ENCODE measurements at places on chromosomes 4 and X.

GRCh38 chrX:135522132-135522530 is 1.7 kb downstream of the INTS6L start:
- DNase-seq = peak; percentile 88

- no peak for DNase-seq
These were observed 38.3 kb upstream of the NDP start for GRCh38 chrX:44011506-44011905.

DNA sequence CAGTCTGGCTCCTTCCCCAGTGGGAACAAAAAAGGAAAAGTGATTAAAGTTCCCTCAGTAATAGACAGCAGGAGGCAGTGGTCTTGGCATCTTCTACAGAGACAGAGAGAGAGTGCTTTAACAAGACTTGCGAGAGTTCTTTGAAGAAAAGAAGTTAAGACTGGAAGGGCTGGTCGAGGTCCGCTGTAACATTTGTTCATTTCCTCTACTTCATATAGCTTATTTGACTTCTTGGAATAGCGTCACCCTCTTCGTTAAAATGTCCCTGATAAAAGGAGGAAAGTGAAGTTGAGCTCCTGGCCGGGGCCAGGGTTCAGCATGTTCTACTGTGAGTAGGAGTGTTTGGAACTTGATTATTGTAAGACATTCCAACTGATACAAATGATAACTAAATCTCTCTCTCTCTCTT is 179.8 kb downstream of the SLIT2 start:
- no peak for DNase-seq

DNA sequence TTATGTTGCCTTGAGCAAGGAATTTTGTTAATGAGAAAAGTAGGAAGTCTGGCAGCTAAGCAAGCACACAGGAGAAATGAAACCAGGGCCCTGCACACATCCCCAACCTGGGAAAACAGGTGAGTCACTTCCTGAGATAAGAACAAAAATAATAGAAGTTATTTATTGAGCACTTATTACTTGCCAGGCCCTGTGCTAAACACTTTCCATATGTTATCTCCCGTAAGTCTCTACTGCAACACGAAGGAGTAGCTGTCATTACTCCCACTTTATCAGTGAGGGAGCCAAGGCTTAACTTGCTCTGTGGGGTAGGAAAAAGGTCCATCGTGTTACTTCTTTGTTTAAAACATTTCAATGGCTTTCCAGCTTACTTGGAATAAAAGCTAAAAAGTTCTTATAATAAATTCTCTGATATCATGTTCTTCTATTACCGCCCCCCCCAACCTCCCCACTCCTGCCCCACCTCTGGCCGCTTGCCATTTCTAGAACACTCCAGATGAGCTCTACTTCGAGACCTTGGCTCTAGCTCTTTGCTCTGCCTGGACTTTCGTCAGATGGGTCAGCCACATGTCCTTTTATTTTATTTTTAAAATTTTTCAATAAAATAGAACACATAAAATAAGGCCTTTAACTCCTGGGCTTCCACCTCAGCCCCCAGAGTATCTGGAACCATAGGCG is 36.3 kb upstream of the PLAC8 start:
- no peak for DNase-seq

DNA sequence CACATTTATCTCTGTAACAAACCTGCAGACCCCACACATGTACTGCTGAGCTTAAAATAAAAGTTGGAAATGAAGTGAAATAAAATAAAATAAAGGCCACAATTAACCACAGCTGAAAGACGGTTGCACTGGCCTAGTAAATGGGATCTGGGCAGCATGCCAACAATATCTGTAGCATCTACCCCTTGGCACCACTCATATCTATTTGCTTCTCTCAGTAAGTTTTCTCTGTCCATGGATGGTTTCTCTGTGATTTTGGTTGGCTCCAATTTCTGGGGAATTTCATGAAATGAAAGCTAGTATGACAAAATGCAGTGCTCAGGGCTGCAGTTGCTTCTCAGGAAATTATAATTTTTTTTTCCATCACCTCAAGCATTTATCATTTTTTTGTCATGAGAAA is 172.0 kb upstream of the IL15 start:
- DNase-seq = no peak

DNA sequence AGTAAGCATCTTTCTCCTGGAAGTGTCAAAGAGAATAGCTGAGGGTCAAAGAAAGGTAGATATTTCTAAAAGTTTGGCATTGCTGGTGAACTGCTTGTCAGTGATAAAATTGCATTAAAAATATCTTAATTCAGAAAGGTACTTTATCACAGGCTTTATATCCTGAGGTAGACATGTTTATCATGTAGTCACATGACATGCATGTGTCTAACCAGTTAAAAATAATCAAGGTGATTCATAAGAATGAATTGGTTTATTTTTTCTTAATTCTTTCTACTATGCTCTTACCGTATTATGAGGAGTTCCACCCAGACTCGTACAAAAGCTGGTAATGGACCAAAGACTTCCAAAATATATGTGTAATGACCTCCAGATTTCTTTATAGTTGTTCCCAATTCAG is 6.1 kb downstream of the SLC7A11 start:
- no peak for DNase-seq

GRCh38 chr4:89177807-89178206 is 66.5 kb downstream of the TIGD2 start:
- no peak for DNase-seq

- DNase-seq = no peak
These were observed 48.2 kb upstream of the SLIT2 start for GRCh38 chr4:20203508-20203907.

- DNase-seq = no peak
These were observed 7.7 kb downstream of the LUZP4 start for GRCh38 chrX:115297189-115297588.

- no peak for DNase-seq
These were observed 49.5 kb downstream of the GK start for GRCh38 chrX:30702736-30703135.

GRCh38 chrX:103356130-103356798 is at the start of gene TCEAL9:
TCEAL9 (plus strand) TSS chrX:103356506; CDS start chrX:103357685, 1,179 bp downstream.
- peak; percentile 45 for DNase-seq

DNA sequence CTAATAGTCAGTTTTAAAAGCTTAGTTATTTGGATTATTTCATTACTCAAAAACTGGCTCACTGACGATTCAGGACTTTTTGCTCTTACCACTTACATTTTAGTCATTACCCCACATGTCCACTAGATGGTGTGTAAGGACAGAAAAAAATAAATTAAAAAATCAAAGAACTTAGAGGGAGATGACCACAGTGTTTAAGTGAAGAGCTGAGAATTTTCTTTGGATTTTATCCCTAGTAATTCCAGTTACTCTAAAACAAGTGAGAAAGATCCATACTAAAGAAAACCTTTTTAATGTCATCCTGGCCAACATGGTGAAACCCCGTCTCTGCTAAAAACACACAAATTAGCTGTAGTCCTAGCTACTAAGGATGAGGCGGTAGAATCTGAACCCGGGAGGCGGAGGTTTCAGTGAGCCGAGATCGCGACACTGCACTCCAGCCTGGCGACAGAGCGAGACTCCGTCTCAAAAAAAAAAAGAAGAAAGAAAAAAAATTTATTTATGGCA is 26.4 kb upstream of the TMPRSS11B start:
- DNase-seq = peak; percentile 63

- DNase-seq = no peak
These were observed 1664.6 kb upstream of the ADGRL3 start for GRCh38 chr4:59535541-59535940.

DNA sequence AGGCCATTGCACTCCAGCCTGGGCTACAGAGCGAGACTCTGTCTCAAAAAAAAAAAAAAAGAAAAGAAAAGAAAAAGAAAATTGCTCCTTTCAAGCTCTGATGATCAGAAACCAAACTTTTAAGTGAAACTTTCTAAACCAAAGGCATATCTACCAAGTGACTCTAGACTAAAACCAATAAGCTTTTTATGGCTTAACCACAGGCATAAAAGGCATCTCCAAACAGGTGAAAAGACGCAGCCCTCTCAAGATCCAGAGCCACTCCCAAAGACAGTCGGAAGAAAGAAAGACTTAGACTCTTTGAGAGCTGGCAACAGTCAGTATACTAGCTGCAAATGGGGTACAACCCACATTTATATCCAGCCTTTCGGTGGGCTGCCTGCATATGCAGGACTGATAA is 117.1 kb upstream of the AP1S2 start:
- DNase-seq = no peak

DNA sequence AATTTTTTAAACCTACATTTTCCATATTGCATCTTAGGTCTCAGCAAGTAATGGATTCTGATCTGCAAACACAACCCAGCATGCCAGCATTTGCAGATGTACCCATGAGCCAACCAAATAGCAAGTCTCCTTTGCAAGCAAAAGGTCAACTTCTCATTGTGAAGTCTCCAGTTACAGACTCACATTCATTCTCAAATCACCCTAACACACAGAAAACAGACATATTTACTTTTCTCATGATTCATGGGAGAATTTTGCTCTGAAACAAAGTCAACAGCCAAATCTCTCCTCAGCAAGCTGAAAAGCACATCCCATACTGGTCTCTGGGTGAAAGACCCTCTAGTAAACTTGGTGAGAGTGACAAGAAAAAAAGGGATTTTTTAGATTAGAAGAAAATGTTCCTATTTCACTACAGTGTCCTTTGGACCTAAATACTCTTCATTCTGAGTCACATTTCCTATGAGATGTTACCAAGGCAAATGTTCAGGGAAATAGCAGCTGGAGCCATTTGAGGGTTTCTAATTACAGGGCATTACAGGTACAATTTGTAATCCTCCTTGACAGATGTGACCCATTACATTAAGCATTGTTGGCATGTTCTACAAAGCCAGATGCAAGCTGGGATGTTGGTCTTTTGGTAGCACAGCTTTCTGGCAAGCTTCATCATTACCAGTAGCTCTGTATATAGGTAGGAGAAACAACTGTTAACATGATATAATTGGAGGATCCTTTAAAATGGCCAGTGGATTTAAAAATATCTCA is 383.3 kb downstream of the SMARCA1 start:
- no peak for DNase-seq

- DNase-seq = no peak
These were observed 6.7 kb upstream of the CD38 start for GRCh38 chr4:15771216-15772058.

GRCh38 chr4:75634281-75634680 is 4.0 kb upstream of the CDKL2 start:
- DNase-seq = no peak

GRCh38 chr4:177171588-177171987 is 138.1 kb upstream of the NEIL3 start:
- no peak for DNase-seq

DNA sequence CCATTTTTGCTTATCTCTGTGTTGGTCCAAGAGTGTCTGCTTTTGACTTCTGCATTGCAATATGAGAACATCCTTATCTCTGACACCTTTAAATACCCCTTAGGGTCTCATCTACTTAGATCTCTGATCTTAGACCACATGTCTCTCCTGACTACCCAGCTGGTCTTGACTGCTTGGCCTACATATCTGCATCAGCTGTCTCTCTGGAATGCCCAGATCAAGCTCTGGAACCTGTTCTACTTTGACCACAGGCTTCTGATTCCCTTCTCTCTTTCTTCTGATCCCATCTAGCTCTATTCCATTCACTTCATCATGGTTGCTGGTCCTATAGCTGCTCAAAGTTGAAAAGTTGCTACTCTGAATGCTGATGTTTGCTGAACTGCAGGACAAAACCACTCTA is 301.2 kb downstream of the MAPK10 start:
- no peak for DNase-seq

DNA sequence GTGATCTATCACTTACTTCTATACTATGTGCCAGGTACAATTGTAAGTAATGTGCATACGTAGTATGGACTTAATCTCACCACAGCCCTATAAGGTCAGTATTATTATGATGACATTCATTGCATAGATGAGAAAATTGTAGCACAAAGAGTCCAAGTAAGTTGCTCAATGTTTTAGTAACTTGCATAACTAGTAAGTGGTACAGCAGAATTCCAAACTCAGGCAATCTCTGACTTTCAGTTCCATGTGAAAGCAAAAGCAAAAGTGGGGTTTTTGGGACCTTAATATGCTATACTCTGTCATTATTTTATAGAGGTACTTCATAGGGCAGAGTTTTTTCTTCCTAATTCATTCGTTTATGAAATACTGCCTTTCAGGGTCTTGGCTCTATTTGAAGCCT is 188.8 kb upstream of the VEGFC start:
- DNase-seq = no peak

DNA sequence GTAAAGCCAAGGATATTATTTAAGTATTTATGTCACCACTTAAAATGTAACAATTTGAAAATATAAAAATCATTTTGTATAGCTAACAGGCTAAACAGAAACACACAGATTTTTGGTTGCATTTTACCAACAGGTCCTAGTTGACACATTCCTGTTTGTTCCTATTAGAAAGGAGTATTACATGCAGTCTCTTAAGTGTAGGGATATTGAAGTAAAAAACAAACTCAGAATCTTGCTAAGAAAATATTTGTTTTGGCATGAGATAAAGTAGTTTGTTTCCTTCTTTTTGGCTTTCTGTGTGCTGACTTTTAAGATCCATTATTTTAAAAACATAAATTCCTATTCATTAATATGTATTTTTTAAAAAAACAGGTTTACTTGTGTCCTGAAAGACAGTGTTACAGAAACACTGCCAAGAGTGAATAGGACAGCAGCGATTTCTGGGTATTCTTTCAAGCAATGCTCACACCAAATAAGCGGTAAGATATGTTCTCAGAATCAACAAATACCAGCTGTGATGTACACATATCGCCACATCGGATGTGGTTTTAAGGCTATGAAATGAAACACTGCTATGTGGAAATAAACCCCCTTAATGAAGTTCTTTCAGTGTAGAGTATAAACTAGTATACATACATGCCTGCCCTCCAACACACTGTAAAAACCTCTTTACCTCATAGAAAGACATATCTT is 6.9 kb downstream of the F11 start:
- DNase-seq = no peak

GRCh38 chr4:94032754-94033153 is 174.9 kb upstream of the SMARCAD1 start:
- DNase-seq = no peak

- no peak for DNase-seq
These were observed 37.8 kb downstream of the INTS12 start for GRCh38 chr4:105670684-105671083.

DNA sequence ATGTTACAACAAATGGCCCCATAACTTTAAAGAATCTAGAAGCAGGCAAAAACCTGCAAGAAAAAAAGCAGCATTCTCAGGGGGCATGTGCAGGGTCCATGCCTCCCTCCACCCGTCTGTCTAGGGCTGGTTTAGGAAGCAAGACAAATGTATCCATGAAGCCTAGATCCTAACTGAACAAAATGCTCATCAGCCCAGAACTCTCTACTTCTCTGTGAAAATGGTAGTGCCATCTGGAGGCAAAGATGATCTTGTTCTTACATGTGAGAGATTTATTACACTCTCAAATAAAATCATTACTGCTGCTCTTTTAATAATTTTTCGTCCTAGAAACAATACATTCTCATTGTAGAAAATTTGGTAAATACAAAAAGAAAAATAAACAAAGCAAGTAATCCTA is 26.7 kb downstream of the NR3C2 start:
- no peak for DNase-seq

GRCh38 chr4:107299646-107300045 is 263.5 kb upstream of the DKK2 start:
- DNase-seq = no peak

- no peak for DNase-seq
These were observed 3.0 kb downstream of the IL2 start for GRCh38 chr4:122453384-122453995.

Data from erythroblast (primary cell).